Activated CD4-positive, alpha-beta T cell treated with anti-CD3 and anti-CD28 coated beads, Interleukin-2, amount 10 ng/mL, durations not matched to agents 24 days and 14 days (primary cell): ENCODE measurements at places on chromosomes 6 and 20. TPM values are rescaled to one million over a fixed set of nuclear protein-coding genes. Genes with fewer than 3 reads are reported as not detected.

The ZNF217 gene
- total RNA-seq = 58.0 and 60.9 TPM in 2 replicates

The SLC32A1 gene
- not detected in 2 replicates for total RNA-seq

The SLC22A3 gene
- total RNA-seq = not detected in 2 replicates

The DUSP15 gene
- total RNA-seq = not detected in 2 replicates

The CRISP3 gene
- not detected in 2 replicates for total RNA-seq

The CFB gene
- 0.17 TPM in 1 of 2 replicates, not detected in the other for total RNA-seq

The CRISP2 gene
- not detected in 2 replicates for total RNA-seq

The SALL4 gene
- total RNA-seq = 0.28 and 0.75 TPM in 2 replicates

The SLC35D3 gene
- not detected in 2 replicates for total RNA-seq
